ENCODE measurements at places on chromosomes 6 and 20.
A peak's percentile ranks its signal among the peaks of the same experiment; 100 is the strongest.

- DNase-seq, result no peak
Observed at GRCh38 chr20:45469336-45470261, at the start of gene WFDC2. WFDC2 (plus strand) TSS chr20:45469753; CDS start chr20:45469782, 29 bp downstream.

GRCh38 chr6:31911826-31912585, 10.1 kb upstream of the ZBTB12 start:
- DNase-seq, result no peak

DNA sequence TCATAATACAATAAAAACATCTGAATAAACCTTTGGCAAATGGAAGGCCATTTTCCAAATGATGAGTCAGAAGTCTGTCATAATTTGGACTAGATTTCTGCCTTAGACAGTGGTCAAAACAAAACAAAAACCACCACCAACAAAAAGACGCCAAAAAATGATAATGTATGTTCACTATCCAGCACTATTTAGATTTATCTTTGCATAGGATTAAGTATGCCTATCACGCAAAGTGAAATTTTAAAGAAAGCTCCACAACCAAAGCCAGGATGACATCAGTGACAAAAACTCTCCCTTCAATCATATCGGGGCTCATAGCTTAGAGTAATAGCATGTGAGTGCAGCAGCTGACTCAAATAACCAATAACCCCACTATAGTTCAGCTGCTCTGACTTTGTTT, 201.9 kb downstream of the MOXD1 start:
- no peak for DNase-seq

DNA sequence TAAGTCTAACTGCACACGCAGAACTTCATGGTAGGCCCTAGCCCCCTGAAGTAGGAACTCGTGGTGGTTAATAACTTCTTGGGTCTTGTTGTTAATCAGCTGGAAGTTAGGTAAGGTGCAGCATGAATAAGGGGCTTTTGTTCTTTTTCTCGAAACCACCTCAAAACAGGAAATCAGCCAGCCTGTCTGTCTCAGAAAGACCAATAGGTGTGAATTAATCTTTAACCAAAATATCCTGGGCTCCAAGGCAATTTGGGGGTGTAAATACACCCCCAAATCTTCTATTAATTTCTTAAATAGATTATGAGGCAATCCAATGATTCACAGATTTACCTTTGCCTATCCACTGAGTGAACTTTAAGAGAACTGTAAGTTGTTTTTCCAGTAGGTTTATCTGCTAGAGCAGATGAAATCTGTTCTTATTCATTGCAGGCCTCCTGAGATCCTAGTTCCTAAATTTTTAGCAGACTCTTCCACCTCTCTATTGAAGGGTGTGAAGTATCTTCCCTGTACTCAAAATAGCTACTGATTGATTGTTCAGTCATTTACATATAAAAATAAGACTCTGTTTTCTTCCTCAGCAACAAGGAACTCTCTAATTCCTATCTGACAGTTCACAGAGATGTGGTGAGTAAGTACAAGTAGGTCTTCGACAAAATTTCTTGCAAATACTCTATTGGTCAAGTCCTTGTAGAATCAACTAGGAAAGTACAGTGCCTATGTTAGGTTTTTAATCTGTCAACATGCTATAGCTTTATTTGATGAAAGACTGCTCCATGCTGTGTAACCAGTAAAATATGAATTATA, 427.1 kb upstream of the NOX3 start:
- no peak for DNase-seq

GRCh38 chr6:9233686-9234085, 798.3 kb upstream of the SLC35B3 start:
- no peak for DNase-seq

GRCh38 chr20:63102721-63103375, 96.1 kb upstream of the BHLHE23 start:
- DNase-seq, result peak; percentile 20

GRCh38 chr6:16663901-16664300, 97.4 kb downstream of the ATXN1 start:
- DNase-seq, result no peak

DNA sequence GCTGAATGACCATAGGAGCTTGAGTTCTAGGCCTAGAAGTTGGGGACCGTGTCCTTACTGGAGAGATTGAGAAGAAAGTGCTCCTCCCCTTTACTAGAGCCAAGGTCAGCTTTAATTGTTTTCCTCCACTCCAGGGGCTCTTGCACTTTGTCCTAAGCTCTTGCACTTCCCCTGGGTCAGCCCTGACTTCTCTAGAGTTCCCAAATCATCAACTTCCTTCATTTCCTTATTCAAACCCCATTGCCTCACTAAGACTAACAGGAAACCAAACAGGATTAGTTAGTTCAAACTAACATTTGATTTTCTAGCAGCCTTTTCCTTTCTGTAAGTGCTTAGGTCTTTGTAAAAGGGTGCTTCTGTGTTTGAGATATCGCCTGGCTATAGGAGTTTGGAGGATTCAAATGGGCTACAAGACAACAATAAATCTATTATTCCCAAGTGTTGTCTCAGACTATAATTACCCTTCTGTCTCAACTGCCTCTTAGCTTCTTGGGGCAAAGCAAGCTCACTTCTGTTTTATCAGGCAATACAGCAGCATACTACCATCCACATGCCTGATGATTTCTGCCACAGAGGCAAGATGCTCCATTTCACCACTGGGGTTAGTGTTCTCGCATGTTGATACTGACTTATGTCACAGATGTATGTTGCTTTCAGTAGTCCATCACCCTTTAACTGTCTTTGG, 12.8 kb upstream of the DTNBP1 start:
- DNase-seq, result peak; percentile 7

DNA sequence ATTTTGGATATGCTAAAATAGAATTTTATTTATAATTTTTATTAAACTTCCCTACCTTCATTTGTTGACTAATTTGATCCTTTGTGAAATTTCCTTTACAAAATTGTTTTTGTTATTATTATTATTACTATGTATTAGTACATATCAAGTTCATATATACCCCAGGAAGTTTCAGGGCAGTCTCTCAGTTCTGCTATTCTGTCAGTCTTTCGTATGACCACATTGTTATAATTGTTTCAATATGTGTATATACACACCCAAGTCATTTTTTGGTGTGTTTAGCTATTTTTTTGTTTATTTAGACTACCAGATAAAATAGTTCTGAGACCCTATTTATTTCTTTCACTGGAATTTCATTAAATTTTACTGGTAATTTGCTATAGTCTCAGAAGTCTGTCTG, 72.1 kb downstream of the NKAIN2 start:
- no peak for DNase-seq

DNA sequence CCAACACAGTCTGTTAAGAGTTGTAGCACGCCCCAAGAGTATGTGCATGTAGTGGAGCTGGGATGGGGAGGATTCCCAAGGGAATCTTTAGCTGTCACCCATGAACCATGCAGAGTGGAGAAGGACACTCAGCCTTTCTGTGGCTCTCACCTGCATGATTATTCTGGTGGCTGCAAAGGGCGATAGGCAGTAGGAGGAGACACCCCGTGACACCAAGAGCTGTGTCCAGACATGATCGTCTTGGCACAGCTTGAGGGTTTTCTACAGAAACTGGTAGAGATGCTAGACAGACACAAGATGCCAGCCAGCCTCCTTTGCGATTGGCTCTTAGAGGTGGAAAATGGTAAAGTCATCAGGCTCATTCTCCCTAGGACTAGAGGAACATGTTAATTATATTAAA, 3.1 kb upstream of the CSE1L start:
- DNase-seq, result no peak

DNA sequence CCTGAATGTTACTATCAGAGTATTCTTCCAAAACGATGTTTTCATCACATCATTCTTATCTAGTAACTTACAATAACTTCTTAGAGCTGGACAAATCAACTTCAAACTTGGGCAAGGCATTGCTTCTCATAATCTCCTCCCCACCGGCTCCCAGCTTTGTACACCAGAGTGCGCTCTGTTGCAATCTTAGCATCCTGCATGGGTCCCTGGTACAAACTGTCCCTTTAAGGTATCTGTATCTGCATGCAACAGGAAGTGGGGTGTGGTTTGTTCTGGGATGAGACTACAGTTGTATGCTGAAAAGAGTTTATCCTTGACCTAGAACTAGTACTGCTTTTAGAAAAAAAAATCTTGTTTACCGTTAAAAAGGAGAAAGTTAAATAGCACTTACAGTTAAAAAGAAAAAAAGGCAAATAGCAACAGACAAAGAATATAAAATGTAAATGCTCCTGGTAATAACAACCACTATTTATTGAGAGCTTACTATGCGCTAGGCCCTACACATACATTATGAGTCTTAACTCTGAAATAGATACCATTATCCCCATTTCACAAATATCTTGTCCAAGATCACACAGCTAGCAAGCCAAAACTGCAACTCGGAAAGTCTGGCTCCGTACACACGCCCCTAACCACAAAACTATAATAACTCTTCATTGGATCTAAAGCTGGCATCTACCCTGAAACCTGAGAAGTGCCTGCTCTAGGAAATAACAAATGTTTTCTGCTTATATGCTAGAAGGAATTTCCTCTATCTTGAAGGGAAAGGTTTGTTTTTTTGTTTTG, 9.8 kb upstream of the HECA start:
- peak; percentile 55 for DNase-seq

GRCh38 chr6:157614026-157614568, 208.9 kb upstream of the SNX9 start:
- peak; percentile 47 for DNase-seq

DNA sequence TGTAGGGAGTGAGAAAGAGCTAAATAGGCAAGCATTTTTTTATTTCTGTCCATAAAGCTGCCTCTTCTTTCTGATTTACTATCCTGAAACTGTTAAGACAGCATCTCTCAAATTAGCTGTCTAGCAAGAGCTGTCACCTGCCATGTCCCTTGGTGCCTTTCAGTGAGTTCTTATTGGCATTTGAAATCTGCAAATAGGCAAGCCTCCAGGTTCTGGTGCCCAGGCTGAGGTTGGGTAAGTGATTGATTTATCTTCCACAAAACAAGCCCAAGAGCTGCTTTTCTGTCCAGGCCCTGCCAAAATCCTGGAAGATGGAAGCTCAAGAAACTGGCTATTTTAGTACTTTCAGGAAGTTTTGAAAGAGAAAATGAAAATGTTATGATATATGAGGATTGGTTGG, 22.4 kb downstream of the MANEA start:
- DNase-seq, result no peak

- DNase-seq, result no peak
Observed at GRCh38 chr6:134840086-134840867, 109.6 kb downstream of the ALDH8A1 start.

GRCh38 chr6:14652536-14652935, 535.0 kb downstream of the CD83 start:
- no peak for DNase-seq

- DNase-seq, result no peak
Observed at GRCh38 chr20:25173886-25174308, 21.6 kb upstream of the ENTPD6 start.

DNA sequence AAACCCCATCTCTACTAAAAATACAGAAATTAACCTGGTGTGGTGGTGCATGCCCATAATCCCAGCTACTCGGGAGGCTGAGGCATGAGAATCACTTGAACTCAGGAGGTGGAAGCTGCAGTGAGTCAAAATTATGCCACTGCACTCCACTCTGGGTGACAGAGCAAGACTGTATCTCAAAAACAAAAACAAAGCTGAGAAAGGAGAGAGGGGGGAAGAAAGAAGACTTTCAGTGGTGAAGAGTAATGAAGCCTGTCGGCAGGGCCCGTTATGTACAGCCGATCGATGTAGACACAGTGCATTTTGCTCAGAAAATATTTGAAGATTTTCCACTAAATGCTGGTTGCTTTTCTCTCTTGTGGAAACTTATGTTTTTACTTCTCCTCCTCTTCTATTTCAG, 13.8 kb downstream of the VAPB start:
- DNase-seq, result no peak

DNA sequence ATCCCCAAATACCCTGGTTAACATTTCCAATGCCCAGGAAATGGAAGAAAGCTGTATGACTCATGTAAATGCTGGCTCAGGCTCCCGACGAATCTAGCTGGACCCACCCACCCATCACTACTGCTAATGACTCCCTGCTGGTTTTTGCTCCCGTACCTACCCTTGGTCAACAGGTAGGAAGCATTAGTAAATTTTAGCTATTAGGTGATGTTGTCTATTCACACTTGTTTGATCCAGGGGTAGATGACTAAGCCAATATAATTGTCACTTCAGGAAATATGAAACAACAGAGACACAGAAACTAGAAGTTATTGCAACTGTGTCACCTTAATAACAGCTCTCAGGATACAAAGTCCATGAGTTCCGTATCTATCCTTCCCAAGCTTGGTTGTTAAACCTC, 94.4 kb upstream of the BEND6 start:
- DNase-seq, result no peak

GRCh38 chr6:1552296-1552761, 57.4 kb upstream of the FOXC1 start:
- no peak for DNase-seq

DNA sequence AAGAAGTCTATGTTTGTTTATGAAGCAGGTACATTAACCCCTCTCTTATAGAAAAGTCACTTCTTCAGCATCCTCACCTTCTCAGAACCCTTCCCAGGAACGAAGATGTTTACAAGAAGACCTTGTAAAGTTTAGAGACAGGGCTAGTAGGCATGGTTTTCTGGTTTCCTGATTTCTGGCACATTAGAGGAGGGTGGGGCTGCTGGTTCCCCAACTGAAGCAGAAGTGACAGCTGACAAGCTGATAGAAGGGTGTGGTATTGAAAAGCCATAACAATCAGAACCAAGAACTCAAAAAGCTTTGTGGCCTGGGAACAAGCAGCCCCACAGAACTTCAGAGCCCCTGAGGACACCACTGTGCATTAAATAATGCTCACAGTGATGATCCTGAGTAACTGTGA, 91.2 kb downstream of the RTN4IP1 start:
- no peak for DNase-seq

DNA sequence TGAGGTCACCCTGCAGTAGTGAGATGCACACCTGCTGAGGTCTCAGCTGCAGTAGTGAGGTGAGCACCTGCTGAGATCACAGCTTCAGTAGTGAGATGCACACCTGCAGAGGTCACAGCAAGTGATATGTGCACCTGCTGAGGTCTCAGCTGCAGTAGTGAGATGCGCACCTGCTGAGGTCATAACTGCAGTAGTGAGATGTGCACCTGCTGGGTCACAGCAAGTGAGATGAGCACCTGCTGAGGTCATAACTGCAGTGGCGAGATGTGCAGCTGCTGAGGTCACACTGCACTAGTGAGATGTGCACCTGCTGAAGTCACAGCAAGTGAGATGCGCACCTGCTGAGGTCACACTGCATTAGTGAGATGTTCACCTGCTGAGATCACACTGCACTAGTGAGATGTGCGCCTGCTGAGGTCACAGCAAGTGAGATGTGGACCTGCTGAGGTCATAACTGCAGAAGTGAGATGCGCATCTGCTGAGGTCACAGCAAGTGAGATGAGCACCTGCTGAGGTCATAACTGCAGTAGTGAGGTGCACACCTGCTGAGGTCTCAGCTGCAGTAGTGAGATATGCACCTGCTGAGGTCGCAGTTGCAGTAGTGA, 20.8 kb downstream of the ZDHHC14 start:
- no peak for DNase-seq

- DNase-seq, result no peak
Observed at GRCh38 chr6:5453546-5453945, 192.2 kb downstream of the FARS2 start.

All from GF-D8 (cell line).